ENCODE measurements at places on chromosomes 1 and 21.

GRCh38 chr1:204438628-204439027 lies 27.0 kb upstream of the PPP1R15B start:
- DNase-seq: no peak

GRCh38 chr1:75787524-75787923 lies 1.5 kb downstream of the RABGGTB start:
- DNase-seq: no peak

GRCh38 chr1:240516069-240516468 lies 95.9 kb downstream of the GREM2 start:
- DNase-seq: no peak

- no peak for DNase-seq
These were observed 126.2 kb upstream of the COL6A1 start for GRCh38 chr21:45855248-45855811.

- no peak for DNase-seq
These were observed 2.9 kb downstream of the RCC2 start for GRCh38 chr1:17436380-17437174.

DNA sequence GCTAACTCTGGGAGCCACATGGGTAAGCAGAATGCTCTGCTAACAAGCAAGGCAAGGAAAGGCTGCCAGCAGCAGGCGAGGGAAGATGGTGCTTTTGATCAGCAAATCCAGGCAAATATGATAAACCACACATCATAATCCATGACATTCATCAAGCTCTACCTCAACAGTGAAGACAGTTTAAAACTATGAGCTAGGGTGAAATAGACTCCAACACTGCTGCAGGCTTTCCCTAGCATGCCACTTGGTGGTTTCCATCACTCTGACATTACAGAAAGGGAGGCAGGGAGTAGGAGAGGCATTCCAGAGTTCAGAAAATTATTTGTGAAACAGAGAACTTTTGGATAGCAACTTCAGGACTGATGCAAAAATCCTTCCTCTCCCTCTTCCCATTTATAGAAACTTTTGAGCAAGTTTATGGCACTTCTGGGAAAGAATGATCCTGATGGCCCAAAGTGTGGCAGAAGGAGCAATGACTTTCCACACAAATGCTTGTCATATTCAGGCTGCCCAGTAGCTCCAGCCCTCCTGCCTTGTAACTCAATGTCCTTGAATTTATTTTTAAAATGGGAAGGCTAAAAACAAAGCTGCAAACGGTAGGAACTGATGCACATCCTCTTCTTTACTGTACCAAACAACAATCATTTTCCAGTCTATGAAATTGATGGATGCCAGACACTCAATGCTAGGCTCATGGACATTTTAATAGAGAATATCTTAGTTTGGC lies 70.8 kb downstream of the SMYD2 start:
- no peak for DNase-seq

- no peak for DNase-seq
These were observed 2.3 kb downstream of the FAAP20 start for GRCh38 chr1:2192031-2192995.

- no peak for DNase-seq
These were observed 32.3 kb downstream of the AGT start for GRCh38 chr1:230681599-230681998.

DNA sequence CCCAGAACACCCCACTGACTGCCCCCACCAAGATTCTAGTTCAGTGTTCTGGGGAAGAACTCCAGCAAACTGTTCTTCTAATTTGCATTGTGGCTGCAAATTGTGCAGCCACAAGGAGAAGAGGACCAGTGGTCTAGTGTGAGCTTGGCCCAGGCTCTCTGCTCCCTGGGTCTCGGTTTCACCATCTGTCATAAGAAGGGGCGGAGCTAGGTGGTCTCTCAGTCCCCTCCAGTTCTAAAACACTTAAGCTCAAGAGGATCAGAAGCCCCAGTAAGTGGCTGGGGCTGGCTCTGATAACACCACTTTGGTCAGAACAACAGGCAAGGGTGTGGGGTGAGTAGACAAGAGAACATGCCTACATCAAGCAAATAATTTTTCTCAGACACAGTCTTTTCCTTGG lies 99.9 kb downstream of the BEND5 start:
- DNase-seq: no peak

DNA sequence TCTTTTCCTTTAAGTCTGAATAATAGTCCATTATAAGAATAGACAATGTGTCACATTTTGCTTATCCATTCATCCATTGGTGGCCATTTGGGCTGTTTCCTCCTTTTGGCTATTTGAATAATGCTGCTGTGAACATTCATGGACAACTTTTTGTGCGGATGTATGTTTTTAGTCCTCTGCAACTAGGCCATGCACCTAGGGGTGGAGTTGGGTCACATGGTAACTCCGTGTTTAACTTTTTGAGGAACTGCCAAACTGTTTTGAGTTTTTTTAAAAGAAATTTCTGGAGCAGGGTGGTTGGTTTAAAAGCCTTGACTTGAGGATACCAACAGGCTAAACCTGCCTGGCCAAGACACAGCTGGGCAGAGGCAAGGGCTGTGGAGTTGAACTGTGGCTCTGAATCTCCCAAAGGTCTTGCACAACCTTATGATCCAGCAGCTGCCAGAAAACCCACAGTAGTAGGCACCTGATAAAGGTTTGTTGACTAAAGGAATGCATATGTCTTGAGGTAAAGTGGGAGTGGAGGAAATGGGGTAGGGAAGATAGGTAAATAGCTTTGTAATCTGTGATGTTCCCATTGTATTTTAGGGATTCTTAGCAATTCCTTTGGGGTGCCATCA lies 5.6 kb upstream of the RPTN start:
- DNase-seq: no peak

DNA sequence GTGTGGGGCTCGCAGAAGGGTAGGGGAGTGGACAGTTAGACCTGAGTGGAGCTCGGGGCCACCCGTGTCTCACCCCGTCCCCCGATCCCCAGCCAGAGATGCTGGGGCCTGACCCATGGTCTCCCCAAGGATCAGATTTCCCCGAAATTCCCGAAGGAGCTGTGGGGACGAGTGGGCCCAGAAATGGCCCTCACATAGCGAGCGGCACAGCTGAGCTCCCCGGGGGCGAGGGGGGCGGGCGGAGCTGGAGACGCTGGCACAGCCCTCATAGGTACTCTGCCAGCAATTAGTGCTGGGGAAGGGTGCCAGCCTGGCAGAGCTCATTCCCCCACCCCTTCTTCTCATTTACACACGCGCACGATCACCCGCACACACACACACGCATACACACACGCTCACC lies 9.2 kb downstream of the CASZ1 start:
- DNase-seq: no peak

- DNase-seq: no peak
These were observed 17.3 kb upstream of the FHAD1 start for GRCh38 chr1:15229707-15230131.

DNA sequence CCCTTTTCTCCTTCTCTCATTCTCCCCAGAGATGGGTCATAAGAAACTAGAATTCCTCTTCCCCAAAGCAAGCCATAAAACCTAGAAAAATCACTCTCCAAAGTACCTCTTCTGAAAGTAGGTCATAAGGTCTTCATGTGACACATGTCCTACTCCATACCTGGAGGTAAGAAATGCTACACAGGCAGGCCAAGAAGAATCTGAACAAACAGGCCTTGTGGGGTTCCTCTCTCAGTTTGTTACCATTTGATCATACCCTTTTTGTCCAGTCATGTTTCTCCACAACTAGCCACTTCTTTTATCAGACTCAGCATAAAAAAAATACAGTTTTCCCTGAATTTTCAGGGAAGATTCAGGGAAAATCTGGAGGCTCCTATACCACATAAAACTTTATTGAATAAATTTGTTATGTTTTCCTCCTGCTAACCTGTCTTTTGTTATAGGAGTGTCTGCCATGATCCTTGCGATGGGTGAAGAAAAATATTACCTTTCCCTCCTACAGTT lies 134.4 kb upstream of the LMO4 start:
- DNase-seq: no peak

DNA sequence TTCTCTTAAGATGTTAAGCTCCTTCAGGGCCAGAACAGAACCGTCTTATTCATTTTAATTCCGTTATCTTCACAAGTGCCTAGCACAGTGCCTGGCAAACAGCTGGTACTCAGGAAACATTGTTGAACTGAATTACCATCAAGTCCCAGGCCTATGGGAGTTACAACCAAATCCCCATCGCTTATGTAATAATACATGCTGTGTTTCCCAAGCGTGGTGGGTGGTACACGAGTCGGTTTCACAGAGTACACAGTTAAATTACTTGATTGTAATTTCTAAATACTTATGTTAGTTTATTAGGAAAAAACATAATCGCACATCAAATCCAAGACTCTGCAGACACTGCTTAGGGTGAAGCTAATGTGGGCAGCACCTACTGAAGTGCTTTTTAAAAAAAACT lies 1.0 kb downstream of the ANGEL2 start:
- peak; percentile 22 for DNase-seq

GRCh38 chr1:176938375-176938774 lies 226.1 kb downstream of the ASTN1 start:
- no peak for DNase-seq

DNA sequence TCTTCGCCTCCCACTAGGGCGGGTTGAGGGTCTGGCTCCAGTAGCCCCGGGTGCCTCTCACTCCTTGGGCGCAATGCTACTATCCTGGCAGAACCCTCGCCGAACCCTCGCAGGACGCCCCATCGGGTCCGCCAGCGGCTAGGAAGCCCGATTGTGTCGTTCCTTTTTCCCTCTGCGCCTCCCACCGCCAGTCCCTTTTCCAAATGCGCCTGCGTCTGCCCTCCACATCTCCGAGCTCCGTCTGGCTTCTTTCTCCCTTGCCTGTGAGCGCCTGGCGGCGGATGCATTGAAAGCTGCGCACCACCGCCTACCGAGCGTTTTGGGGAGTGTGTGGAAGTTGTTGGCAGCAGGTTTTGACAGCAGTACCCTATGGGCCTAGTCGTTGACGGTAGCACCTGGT lies 1.0 kb upstream of the DIRAS3 start:
- no peak for DNase-seq

GRCh38 chr21:29697555-29698193 lies 242.1 kb downstream of the GRIK1 start:
- no peak for DNase-seq

DNA sequence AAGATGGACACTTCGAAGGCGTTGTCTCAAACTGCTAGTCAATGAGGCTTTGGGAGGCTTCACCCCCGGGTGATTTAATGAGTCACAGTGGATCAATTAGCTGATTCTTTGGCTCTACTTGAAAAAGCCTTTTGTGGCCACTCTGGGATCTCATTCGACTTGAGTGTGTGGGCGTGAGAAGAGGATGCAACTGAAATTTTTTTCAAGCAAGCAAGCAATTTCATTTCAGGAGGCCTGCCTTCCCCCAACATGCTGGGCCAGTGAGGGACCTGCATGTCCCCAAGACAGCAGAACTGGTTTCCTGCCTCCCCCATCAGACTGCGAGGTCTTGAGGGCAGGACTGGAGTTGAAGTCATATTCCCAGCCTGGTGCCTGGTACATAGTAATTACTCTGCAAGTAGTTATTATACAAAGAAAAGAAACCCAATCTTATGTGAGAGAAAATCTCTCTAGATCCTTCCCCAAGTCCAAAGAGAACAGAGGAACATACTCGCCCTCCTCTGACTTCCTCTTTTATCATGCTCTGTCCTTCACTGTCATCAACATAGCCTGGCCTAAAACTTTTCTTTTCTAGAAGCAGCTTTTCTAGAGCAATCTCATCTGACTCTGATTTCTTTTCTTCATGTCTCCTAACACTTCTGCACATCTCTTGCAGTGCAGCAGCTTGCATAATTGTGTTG lies 22.7 kb downstream of the SYT6 start:
- DNase-seq: no peak

DNA sequence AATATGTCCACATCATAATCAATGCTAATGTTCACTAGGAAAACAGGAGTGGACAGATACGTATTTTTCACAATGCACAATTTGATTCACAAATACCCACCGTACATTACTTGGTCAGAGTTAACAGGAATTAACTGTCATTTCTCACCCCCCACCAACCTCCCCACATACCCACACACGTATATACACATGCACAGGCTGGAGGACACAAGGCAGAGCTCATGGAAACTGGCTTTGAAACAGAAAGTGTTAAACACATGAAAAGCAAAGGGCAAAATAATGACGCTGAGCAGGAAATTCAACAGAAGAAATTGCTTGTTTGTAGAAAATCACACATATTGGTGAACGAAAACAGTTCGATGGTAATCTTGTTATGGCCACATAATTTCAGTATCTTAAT lies 188.4 kb upstream of the DMRTA2 start:
- peak; percentile 16 for DNase-seq

GRCh38 chr1:113675302-113675701 lies 84.0 kb downstream of the PHTF1 start:
- DNase-seq: no peak

GRCh38 chr1:161229896-161230295 lies 4.0 kb downstream of the TOMM40L start:
- no peak for DNase-seq

DNA sequence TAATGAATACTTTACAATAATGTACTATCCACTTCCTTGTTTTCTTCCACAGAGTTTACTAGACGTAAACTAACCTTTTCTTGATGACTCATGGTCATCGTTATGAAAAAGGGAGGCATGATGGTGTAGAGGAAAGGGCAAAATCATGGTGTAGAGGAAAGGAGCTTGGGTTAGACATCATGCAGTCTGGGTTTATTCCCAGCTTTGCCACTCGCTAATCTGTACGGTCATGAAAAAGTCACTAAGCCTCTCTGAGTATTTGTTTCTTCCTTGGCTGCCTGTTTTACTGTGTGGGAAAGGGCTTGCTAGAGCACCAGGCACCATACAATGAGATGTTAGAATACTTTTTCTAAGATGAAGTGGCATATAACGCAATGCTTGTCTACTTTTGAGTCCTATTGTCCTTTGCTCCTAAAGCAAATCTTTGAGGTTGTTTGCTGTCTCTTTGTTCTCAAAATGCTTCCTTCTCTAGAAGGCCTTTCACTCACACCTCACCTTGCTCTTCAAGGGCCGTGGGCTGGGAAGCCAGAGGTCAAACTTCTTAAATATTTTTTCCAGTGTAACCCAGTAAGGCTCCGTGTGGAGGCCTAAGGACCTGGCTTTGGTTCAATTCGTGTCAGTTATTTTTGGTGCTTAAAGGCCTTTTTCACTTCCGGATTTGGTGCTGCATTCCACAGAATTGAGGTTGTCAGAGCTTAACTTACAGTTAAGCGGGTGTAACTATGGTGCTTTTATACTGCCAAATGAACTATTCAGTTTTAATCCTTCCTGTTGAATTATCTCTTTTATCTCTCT lies 9.9 kb upstream of the ETV3 start:
- DNase-seq: no peak
